ENCODE measurements at places on chromosomes 2 and 18.

GRCh38 chr2:96195410-96196066 lies 13.1 kb downstream of the STARD7 start:
- no peak for DNase-seq

- DNase-seq = no peak
Observed at GRCh38 chr2:231123362-231123898, 1.4 kb downstream of the HTR2B start.

DNA sequence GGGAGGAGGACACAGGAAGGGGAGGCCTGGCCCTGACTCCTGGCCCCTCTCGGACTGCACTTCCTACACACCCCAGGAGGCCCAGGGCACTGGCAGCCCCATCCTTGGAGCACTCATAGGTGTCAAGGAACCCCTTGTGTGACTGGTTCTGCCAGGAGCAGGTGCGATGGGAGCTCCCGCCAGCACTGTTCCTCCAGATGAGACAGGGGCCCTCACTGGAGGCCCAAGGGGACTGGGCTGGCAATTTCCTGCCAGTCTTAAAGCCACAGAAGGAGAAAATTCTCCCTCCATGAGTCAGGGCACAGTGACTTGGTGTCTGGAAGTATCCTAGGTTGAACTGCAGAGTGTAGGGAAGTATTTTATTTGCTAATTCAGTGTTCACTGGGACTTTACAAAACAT lies 42.8 kb upstream of the MAL start:
- DNase-seq = no peak

DNA sequence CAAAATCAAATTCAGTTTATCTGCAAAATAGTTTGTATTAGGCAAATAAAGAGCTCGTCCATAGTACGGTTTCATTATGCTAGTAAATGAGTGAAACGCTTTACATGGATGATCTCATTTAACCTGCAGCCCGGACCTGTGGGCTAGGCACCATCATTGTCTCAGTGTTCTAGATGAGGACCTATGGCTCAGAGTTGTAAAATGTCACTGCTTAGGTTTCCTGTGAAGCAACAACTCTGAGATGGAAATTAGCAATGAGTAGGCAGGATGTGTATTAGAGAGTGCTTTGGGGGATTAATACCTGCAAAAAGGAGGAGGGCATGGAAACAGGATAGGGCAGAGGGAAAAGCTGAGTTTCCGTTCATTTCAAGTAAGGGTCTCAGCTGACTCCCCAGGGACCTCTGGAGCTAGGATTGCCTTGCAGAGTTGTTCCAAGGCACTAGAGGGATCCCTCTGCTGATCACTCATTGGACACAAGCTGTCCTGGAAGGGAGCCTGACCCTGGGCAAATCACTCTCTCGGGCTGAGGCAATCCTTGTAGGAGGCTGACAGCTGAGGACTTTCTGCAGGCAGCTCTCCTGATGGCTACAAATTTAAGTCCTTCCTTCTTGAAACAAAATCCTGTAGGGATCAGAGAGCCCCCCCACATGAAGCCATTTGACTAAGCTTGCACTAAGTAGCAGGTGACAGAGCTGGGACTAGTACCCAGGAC lies 58.8 kb upstream of the SIX2 start:
- no peak for DNase-seq

GRCh38 chr2:74005786-74006185 lies 21.1 kb downstream of the TET3 start:
- DNase-seq = no peak

- no peak for DNase-seq
Observed at GRCh38 chr2:230356084-230356483, 29.1 kb downstream of the SP140L start.

- DNase-seq = no peak
Observed at GRCh38 chr2:240963868-240964703, 34.3 kb upstream of the SNED1 start.

GRCh38 chr18:39515299-39515698 lies 1949.7 kb upstream of the CELF4 start:
- no peak for DNase-seq

- DNase-seq = no peak
Observed at GRCh38 chr2:3604207-3604877, 9.4 kb downstream of the COLEC11 start.

DNA sequence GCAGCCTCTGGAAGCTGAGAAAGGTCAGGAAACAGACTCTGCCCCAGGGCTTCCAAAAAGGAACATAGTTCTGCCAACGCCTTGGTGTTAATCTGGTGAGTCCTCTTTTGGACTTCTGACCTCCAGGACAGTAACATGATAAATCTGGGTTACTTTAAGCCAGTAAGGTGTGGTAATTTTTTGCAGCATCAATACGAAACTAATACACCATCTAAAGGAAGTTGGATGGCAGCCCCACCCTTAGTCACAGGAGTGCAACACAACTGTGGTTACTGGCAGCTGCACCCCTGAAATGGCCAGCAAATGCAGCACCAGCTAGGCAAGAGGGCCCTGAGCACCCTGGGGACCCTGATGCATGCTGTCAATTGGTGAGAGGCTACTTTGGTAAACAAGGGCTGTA lies 25.8 kb downstream of the CREG2 start:
- DNase-seq = peak; percentile 15

DNA sequence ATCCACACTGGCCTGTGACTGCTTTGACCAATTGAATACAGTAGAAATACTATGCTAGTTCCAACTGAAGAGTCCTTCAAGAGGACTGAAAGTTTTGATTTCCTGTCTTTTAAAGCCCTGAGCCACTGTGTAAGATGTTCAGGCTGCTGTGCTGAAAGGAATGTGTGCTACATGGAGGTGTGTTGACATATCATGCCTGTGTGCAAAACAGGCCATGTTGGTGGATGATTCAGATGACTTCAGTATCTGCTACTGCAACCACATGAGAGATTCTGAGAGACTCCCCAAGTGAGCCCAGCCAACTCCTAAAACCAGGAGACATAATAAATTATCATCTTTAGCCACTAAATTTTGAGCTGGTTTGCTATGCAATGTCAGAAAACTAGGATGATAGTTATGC lies 662.9 kb downstream of the ZEB2 start:
- DNase-seq = no peak

DNA sequence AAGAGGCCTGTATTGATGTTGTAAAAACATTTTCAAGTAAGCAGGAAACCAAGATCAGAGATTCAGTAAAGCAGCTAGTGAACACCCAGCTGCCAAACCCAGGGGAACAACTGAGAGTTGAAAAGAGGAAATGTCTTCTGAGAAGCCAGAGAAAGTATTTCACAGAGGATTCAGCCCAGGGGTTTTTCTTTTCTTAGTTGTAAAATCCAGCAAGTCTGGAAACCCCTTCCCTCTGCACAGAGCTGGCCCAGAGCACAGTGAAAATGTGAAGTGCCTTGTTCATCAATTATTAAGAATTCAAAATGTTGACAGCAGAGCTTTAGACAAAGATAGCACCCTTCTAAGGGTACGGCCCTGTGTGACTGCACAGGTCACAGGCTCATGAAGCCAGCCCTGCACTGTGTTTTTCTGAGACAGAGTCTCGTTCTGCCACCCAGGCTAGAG lies 28.4 kb downstream of the AFF3 start:
- DNase-seq = no peak

- DNase-seq = no peak
Observed at GRCh38 chr18:2903006-2903405, 56.2 kb downstream of the EMILIN2 start.

DNA sequence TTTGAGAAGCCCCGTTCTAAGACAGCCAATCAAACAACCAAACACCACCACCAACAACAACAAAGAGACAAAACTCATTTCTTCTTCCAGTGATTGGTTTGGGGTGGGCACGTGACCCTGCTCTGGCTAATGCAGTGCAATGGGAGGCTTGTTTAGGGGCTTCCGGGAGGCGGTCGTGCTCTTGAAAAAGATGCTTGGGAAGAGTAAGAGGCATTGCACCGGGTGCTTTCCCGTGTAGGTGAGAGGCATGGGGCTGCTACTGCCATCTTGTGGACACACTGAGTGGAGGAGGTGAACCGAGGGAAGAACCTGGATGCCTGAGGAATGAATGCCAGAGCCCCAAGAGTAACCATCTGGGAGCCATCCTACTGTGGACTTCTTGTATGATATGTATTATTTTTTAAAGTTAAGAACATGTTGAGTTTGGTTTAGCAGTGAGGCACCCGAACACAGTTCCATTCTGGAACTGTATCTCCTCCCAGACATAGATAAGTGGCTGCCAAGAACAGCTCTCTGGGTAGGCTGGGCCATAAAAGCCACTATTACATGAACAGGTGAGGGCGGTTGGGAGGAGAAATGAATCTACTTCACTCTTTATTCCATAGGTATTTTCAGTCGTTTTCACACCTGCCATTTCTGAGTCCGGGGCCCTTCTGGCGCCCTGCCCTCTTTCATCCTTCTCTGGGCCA lies 19.1 kb upstream of the ARHGAP25 start:
- peak; percentile 69 for DNase-seq

All from stimulated activated naive CD8-positive, alpha-beta T cell treated with anti-CD3 and anti-CD28 coated beads, Interleukin-15, Interleukin-2, amounts not matched to agents 100 U/mL and 50 U/mL, for 24 hours (primary cell).